ENCODE measurements at places on chromosomes 5 and 9. TPM values are rescaled to one million over a fixed set of nuclear protein-coding genes. Genes with fewer than 3 reads are reported as not detected.

Gene IL7R
- total RNA-seq = 2.5 TPM

Gene NOXA1
- 11.3 TPM for total RNA-seq

Gene CDH6
- 9.2 TPM for total RNA-seq

Gene C5orf58
- not detected for total RNA-seq

Gene ADAMTS19
- total RNA-seq = 0.06 TPM

Gene PCDHA4
- 1.3 TPM for total RNA-seq

Gene IRX2
- total RNA-seq = 0.67 TPM

Gene CNTNAP3
- 0.98 TPM for total RNA-seq

Gene SLC35A4
- 25.8 TPM for total RNA-seq

Gene SPATA6L
- 8.2 TPM for total RNA-seq

DNA sequence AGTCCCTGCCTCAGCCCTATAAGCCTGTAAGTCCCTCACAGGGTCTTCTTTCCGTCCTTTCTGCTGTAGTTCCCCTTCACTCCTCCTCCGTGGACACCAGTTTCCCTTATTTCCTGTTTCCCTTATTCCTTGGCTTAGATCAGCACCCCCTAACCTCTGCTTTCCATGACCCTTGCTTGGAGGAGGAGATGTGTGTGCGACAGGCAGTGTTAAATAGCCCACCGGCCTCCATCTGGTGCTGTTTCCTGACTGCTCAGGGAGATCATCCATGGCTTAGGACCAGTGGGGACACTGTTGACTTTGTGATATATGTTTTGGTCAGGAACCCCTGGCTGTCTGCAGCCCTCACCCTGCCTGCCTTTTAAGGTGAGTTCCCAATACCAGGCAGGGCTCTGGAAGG lies 34.1 kb upstream of the PSD2 start:
- no peak for DNase-seq

- DNase-seq = no peak
Measured at GRCh38 chr9:35195683-35196082, 33.9 kb downstream of the UNC13B start.

- peak; percentile 58 for DNase-seq
Measured at GRCh38 chr5:124056991-124057723, 545.2 kb downstream of the CSNK1G3 start.

- no peak for DNase-seq
Measured at GRCh38 chr9:135914921-135915320, 7.6 kb upstream of the CAMSAP1 start.

DNA sequence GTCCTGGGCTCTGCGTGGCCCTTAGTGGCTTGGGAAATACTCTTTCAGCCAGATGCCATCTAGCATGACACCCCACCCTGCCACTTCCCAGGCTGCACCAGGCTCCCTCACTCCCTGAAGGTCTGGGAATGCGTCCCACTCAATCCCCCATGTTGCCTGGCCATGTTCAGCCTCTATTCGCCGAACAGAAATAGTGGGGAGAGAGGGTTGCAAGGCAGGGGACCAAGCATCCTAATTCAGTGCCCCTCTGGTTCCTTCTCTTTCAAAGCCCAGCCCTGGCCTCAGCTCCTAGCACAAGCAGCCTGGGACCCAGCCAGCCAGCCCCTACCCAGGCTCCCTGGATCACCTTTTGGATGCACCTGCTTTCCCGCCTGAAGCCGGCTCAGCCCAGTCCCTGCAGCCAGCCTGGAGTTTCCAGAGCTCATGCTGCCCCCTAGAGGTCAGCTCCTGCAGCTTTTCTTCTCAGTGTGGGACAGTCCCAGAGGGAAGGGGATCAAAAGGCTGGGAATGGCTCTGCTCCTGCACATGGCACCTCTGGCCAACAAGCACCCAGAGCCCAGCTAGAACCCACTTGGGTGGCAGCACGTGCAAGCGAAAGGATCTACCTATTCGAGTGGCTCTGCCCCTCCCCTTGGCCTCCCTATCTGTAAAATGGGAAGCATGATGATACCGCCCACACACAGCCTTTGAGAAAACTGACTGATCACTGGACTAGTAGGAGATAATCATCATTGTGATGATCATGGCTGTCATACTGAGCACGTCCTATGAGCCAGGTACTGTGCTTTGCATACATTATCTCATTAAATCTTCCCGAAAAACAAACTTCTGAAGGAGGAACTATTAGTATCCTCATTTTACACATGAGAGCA lies 48.7 kb upstream of the C5orf58 start:
- DNase-seq = peak; percentile 80

DNA sequence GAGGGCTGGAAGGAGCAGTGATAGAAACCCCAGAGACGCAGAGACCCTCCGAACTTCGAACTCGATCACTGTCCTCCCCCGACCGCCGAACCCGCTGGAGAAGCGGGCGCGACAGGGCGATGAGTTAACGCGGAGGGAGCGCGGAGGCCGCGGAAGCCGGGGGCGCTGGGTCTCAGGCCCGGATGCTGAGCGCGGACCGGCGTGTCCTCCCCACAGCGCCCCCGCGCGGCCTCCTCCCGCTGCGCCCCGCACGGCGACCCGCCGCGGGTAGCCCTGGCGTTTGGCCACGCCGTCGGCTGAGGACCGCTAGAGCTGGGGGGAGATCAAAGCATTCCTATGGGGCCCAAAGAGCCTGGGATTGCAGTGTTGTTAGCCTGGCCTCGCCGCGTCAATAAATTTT lies 7.7 kb upstream of the DMRT2 start:
- DNase-seq = no peak

DNA sequence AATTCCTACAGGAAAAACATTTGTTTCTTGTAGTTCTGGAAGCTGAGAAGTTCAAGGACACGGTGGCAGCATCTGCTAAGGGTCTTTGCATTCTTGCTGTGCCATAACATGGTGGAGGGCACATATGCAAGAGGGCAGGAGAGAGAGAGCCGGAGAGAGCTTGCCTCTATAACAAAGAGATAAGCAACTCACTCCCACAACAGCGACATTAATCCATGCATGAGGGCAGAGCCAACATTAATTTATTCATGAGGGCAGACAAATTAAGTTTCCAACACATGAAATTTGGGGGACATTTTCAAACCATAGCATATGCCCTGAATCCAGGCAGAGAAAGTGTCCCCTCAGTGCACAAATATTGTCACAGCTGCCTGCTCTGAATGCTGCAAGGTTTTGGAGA lies 4.4 kb upstream of the GTF3C5 start:
- no peak for DNase-seq

- DNase-seq = no peak
Measured at GRCh38 chr5:24681106-24681505, 36.3 kb upstream of the CDH10 start.

- no peak for DNase-seq
Measured at GRCh38 chr5:32522429-32523143, 62.8 kb upstream of the SUB1 start.

- DNase-seq = no peak
Measured at GRCh38 chr5:86885489-86886230, 267.9 kb downstream of the COX7C start.

- no peak for DNase-seq
Measured at GRCh38 chr5:44891116-44891515, 82.4 kb downstream of the MRPS30 start.

DNA sequence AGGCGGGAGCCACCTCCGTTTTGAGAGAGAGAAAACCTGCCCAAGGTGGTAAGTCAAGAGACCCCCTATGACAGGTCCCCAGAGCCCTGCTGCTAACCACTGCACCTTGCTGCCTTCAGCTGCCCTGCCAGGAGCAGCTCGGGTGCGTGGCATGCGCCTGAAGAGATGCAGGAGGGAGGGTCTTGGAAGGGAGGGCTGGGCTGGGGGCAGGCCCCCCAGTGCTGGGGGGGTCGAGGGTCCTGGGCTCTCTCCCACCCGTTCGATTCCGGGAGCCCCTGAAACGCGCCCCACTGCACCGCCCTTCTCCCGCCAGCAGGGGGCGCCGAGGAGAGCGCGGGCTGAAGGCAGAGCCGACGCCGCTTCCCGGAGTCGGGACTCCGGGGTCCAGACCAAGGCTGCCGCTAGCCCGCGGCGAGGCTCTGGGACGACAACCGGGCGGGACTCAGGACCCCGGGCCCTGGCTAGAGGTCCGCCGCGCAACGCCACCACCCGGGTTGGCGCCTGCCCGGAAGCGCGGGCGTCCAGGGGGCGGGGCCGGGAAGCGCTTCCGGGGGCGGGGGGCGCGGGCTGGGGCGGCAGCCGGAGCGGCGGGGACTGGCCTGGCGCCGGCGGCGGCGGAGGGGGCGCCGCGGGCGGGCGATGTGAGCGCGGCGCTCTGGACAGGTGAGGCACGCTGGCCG lies at the start of gene ZBTB34:
ZBTB34 (plus strand) TSS at position 563 of the 680 bp plus-strand sequence. CDS start 18,761 bp downstream, outside the sequence.
- peak; percentile 84 for DNase-seq

GRCh38 chr5:10499776-10500175 lies 58.1 kb downstream of the ROPN1L start:
- DNase-seq = no peak

GRCh38 chr5:44952376-44952775 lies 143.6 kb downstream of the MRPS30 start:
- peak; percentile 21 for DNase-seq

DNA sequence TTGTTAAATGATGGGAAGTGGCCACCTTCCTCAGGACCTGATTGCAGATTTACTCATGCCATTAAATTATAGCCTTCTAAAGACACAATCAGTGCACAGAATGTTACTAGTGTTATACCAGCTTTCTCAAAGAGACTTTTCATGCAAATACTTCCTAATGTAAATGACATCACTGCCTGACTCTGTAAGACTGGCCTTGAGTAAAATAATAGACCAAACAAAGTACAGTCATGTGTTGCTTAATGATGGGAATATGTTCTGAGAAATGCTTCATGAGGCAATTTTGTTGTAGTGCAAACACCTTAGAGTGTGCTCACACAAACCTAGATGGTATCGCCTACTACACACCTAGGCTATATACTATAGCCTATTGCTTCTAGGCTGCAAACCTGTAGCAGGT lies 17.0 kb upstream of the C1QTNF3 start:
- DNase-seq = no peak
